Naive thymus-derived CD4-positive, alpha-beta T cell (primary cell): ENCODE measurements at places on chromosomes 12 and 14. TPM values are rescaled to one million over a fixed set of nuclear protein-coding genes. Genes with fewer than 3 reads are reported as not detected.
A peak's percentile ranks its signal among the peaks of the same experiment; 100 is the strongest.

NFATC4 gene
- not detected for polyA plus RNA-seq

- DNase-seq, result no peak
These were observed 9.8 kb downstream of the CYP46A1 start for GRCh38 chr14:99693918-99694317.

- no peak for DNase-seq
These were observed 12.5 kb downstream of the PRDM4 start for GRCh38 chr12:107748472-107748871.

CCDC175 gene
- not detected for polyA plus RNA-seq

DNA sequence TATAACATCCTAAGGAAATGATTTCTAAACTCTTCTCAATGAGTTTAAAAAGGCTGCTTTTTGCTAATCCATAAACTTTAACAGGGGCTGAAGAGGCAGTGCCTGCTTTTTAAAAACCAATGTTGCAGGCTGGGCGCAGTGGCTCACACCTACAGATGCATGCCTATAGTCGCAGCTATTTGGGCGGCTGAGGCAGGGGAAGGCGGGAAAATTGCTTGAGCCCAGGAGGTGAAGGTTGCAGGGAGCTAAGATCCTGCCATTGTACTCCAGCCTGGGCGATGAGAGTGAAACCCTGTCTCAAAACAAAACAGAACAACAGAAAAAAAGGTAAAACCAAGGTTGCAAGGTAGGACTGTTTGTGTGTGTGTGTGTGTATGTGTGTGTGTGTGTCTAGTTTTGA, 531.2 kb downstream of the DIO2 start:
- DNase-seq, result no peak

DNA sequence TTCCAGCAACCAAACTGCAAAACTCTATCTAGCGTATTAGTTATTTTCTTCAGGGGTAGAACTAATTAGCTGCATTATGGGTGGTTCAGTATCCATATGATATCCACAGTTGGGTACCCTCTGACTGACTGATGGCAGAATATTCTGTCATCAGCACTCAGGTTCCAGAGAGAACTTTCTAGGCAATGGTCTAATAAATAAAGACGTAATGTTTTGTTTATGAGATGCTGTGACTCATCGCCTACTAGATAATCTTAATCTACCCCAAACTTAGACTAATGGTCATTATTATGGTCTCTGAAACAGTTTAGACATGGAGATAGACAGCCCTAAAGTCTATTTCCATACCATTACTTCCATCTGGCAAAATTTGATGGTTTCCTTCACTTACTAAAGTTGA, 220.1 kb downstream of the MED13L start:
- DNase-seq, result no peak

DNA sequence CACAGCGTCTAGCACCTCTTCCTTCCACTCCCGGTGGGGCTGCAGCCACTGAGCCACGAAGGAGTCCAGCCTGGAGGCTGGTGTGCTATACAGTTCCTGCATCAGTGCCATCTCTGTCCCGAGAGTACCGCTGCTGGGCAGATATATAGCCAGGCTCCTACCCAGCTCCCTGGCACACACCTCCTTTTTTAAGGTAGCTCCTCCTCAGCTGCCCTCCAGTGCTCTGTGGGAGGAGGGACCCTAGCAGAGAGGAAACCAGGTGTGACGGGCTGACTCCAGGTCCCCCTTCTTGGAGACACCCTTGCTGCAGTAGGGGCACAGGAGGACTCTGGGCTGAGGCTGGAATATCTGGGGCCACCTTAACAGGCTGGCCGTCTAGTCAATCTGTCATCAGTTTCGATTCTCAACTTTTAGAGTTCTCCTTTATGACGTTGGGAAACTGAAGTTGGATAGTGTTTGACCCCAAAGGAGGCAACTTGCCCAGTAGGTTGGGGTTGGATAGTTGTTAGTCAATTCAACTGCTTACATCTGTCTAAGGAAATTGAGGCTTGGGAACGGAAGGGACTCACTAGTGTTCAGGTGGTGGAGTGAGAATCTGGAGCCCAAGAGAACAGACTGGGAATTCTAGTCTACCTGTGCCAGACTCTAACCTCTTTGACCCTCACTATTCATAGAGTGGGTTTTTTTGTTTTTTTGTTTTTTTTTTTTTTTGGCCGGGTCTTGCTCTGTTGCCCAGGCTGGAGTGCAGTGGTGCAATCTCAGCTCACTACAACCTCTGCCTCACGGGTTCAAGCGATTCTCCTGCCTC, at the start of gene OASL:
Gene OASL (minus strand): TSS at position 386 of the 808 bp plus-strand sequence. CDS start 275 bp downstream, at position 111.
- peak; percentile 43 for DNase-seq

ZFYVE26 gene
- polyA plus RNA-seq, result 5.9 TPM

DNA sequence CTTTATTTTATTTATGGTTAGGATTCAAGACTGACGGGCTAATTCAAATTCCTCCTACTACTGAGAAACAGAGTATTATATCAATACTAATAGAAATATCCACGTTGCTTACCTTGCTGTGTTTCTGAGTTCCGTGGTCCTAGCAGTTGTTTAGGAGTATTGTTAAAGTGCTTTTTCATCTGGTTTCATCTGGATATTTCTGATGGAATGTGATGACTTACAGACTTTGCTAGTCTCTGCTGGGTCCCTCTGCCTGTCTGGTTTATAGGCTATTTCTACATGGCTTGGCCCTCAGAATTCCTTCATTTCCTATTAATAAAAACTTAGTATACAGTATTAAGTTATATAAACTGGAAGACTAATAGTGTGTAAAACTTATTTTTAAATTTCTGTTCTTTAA, at the start of gene SMCO3:
Gene SMCO3 (minus strand): TSS at position 169 of the 400 bp plus-strand sequence. CDS start 7,502 bp downstream, outside the sequence.
- DNase-seq, result no peak

GRCh38 chr14:68675233-68675577, 117.7 kb downstream of the ZFP36L1 start:
- DNase-seq, result no peak

GRCh38 chr12:27462151-27462694, 15.7 kb downstream of the SMCO2 start:
- DNase-seq, result no peak
